PC-9 (cell line): ENCODE measurements at places on chromosomes 7 and 10. TPM values are rescaled to one million over a fixed set of nuclear protein-coding genes. Genes with fewer than 3 reads are reported as not detected.

DNA sequence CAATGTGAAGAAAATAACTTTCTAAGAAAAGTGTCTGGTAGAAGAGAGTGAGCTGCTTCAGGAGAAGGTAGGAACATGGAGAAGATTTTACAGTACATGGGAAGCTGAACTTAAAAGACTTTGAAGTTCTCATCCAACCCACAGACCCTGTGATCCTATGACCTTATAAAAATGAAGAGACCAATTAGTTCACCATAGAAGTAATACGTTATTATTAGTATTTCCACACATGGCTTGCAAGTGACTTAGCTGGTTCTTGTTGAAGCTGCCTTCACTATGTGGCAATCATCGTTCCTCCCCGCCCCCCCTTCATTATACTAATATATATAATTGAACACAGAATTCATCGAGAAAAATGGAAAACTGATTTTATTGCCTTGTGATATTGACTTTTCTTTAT, 129.1 kb downstream of the SND1 start:
- DNase-seq, result no peak

DNA sequence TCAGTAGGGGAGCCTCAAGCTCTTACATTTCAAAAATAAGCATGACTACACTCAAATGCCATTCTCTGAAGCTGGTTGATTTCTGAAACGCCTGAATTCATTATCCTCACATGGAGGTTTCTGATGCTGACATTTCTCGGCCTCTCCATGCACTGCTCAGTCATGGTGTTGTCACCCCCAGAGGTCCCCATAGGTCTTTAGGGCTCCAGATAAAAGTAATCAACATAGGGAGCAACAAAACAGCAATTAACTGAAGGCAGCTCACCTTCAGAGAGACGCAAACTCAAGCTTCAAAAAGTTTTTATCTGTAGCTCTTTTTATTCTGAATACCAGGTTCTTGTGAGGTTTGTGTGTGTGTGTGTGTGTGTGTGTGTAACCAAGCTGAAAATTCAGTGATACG, 223.2 kb upstream of the LRRN3 start:
- DNase-seq, result no peak

The TUBB8 gene
- 0.53 and 0.59 TPM in 2 replicates for total RNA-seq

The CCDC172 gene
- total RNA-seq, result not detected in 2 replicates

The DBF4 gene
- total RNA-seq, result 47.9 and 52.7 TPM in 2 replicates
